DMS 273 treated with DMSO at 0.1 percent for 48 hours (cell line): ENCODE measurements at places on chromosomes 13 and 19.

DNA sequence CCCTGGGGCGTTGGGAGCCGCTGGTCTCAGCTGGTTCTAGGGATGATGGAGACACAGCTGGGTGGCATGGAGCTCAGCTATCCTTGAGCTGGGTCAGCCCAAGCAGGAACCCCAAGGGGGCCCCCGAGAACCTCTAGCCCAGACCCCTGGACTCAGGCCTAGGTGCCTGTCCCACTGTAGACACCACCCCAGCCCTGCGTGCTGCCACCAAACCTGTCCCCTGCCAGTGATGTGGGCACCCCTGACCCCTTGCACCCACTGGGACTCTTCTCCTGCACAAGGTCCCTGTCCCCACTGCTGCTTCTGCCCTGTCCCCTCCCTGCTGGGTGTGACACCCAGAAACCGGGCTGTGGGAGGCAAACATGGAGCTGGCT is 26.8 kb downstream of the CEBPA start:
- no peak for DNase-seq

- DNase-seq, result no peak
These were observed 10.9 kb upstream of the AKAP11 start for GRCh38 chr13:42260903-42261654.

DNA sequence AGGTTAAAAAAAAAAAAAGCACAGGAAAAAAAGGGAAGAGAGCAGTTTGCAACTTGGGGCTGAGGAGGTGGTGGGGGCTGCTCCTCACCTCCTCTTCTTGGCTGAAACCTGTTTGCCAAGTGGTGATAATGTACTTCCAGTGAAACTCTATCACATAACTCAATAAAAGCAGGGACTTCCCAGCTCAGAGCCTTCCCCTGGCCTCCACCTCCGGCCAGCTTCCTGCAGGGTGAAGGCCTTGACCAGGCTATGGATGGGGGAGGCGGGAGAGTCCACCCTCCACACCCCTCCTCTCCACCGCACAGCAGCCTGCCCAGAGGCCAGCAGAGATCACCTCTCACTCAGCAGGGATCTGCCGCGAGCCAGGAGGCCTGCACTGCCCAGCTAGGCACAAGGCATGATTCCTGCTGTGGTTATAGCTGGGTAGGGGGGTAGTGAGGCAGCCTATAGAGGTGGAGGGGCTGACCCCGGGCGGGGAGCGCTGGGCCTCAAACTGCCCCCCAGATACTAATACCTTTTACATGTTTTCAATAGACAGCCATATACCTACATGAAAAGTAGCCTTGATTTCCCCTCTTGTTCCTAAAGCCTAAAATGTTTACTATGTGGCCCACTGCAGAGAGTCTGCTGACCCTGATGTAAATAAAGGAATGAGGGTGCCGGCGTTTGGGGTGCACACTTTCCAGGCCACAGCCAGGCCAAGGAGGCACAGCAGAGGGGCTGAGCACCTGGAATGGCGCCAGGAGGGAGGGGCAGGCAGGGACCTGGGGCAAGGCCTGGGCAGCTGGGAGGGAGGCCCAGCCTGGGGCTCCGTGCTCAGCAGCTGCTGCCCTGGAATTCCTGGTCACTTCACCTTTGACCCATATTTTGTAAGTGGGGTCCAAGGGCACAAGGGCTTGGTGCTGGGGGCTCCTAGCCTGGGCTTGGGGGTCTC is 10.3 kb downstream of the ZNF787 start:
- no peak for DNase-seq

DNA sequence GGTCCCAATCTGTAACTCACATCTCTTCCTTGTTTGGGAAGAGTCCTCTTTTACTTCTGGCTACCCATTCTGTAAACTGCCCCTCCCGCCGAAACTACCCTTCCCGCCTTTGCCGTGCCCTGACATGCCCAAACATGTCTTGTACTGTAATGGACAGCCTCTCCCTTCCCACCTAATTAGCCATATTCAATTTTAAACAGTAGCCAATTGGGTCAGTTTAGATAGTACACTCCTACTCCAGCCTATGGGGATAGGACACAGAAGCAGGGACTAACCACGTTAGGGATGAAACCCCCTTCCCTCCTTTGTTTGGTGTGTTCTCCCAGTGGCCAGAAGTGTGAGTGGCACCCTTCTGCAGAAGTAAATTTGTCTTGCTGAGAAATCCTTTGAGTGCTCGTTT is 34.2 kb downstream of the SACS start:
- no peak for DNase-seq

- DNase-seq, result no peak
These were observed 89.9 kb upstream of the STARD13 start for GRCh38 chr13:33375421-33375820.
